Effector memory CD8-positive, alpha-beta T cell (primary cell): ENCODE measurements at places on chromosomes 13 and 19.

- DNase-seq = no peak
Observed at GRCh38 chr13:90713441-90714133, 633.9 kb upstream of the MIR17HG start.

- no peak for DNase-seq
Observed at GRCh38 chr13:83877651-83878355, 4.5 kb downstream of the SLITRK1 start.

GRCh38 chr13:69279213-69279612, 828.4 kb upstream of the ATXN8OS start:
- no peak for DNase-seq

- no peak for DNase-seq
Observed at GRCh38 chr19:17097593-17098126, 22.1 kb downstream of the MYO9B start.

- no peak for DNase-seq
Observed at GRCh38 chr13:98217597-98217996, 40.5 kb upstream of the RNF113B start.

DNA sequence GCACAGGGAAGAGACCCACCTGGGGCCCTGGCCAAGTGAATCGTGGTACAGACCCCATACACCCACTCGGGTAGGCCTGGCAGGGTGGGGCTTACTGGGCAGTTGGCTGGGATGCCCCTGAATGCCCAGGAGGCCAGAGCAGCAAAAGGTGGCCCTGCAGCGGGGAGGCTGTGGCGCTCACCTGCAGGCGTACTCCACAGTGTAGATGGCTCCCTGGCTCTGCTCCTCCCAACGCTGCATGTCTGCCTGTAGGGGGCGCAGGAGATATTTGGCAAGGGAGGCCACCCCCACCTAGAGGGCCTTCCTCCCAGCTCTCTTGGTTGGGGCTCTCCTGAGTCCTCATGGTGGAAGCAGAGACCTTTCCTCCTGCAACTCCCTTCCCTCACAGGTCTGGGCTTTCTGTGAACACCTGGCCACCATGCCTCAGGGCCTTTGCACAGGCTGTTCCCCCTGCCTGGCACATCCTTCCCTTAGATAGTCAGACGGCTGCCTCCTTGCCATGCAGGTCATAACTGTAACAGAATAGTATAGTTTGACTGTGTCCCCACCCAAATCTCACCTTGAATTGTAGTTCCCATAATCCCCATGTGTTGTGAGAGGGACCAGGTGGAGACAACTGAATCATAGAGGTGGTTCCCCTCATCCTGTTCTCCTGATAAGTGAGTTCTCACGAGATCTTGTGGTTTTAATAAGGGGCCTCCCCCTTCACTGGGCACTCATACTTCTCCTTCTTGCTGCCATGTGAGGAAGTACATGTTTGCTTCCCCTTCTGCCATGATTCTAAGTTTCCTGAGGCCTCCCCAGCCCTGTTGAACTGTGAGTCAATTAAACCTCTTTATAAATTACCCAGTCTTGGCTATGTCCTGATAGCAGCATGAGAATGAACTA, 5.9 kb downstream of the BORCS8 start:
- peak; percentile 54 for DNase-seq

- no peak for DNase-seq
Observed at GRCh38 chr19:6042776-6043726, 65.1 kb upstream of the RANBP3 start.

- no peak for DNase-seq
Observed at GRCh38 chr19:14677464-14677863, 2.8 kb upstream of the ADGRE3 start.

DNA sequence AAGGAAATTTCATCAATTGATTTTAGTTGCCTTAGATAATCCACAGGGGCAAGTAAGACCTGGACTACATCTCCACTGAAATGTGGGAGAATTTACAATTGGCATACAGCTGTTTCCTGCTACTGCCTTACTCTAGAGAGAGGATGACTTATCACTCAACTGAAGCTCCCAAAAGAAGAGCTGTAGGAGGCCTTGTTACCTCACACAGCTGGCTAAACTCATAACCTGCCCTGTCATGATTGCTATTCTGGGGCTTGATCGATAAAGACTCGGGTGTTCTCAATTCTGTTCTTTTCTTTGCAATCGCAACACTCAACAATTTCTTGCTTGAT, 1396.4 kb downstream of the EFNB2 start:
- no peak for DNase-seq

DNA sequence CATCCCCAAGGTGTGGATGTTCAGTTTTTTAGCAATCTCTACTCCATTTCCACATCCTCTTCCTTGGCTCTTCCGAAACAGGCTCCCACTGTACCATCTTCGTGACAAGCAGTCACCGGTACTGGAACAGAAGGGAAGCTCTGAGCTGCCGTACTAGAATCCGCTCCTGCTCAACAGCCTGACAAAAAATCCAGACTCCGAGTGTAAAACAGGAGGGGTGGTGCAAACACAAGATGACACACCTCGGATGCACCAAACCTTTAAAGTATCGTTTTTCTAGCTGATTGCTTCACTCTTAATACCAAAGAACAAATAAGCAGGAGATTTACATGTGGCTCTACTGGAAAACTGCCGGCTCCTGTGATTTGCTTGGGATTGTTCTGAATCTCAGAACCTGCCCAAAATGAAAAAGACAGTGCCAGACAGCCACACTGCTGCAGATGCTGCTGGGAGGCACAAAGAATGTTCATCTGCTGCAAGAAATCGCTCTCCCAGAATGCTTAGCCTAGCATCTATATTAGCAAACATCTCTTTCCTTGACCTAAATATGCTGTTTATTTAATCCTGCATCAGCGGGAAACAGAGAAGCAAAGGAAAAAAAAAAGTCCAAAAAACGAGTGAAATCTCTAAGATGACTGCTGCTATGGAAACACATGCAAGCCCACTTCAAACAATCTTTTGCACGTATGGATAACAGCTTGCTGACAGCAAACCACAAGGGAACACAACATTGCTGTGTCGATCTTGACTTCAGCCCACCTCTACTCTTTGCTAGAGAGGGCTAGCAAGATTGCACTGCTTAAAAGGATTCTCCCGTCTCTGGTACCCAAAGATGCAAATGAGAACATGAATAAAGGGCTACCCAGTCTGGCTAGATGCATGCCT, 38.0 kb upstream of the DOCK9 start:
- no peak for DNase-seq

- no peak for DNase-seq
Observed at GRCh38 chr19:42455621-42456081, 12.9 kb upstream of the CXCL17 start.

GRCh38 chr19:34319785-34320184, 45.2 kb upstream of the GPI start:
- DNase-seq = no peak

DNA sequence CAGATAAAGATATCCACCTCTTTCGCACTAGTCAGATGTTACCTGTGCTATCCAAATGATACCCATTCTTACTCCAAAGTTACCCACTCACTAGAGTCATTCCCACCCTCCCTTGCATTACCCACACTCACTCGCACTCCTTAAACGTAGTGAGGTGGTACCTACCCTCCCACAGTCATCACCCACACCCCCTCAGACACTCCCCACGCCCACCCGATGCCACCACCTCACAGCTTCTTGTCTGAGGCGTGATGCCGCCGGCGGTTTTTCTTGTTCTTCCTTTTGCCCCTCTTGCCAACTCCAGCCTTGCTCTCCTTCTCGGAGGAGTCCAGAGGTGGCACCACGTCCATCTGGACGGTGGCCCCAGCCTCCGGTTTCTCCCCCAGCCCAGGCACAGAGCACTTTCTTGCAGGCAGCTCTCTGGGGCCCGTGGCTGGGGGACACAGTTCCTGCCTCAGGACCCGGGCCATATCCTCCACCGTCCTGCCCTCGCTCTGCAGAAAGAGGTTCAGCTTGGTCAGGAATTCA, 1.2 kb downstream of the PNMA8C start:
- DNase-seq = no peak

- DNase-seq = no peak
Observed at GRCh38 chr19:51168564-51169282, 26.6 kb downstream of the SIGLEC7 start.

DNA sequence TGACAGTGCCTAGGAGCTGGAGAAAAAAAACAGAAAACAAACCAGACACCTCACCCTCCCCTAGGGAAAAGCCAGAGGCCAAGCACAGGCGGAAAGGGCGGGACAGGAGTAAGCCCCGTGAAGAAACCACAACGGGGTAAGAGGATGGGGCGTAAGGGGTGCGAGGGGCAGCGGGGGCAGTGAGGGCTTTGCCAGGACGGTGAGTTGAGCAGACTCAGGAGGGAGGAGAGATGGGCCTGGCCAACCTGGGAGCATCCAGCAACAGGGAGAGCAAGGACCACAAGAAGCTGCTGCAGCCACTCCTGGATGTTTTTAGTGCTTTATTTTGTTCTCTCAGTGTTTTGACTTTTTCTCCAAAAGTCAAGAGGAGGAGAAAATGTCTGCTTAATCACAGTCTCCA, 114.1 kb upstream of the SOX1 start:
- DNase-seq = no peak

DNA sequence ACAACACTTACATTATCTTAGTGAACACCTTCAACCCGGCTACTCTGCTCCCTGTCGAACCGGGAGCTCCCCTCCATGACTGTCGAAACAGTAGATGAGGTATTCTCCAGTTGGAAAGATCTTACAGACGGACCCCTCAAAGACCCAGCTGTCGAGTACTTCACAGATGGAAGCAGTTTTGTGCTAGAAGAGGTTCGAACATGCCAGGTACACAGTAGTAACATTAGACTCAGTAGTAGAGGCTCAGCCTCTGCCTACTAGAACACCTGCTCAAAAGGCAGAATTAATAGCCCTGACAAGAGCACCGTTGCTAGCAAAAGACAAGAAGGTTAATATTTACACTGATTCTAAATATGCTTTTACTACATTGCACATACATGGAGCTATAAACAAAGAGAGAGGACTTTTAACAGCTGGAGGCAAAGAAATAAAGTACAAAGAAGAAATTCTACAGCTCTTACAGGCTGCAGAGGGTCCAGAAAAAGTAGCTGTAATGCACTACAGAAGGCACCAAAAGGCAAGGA, 13.6 kb upstream of the SLC15A1 start:
- DNase-seq = no peak

GRCh38 chr13:97235549-97236231, 13.6 kb downstream of the MBNL2 start:
- no peak for DNase-seq

GRCh38 chr19:14889994-14890642, 4.2 kb upstream of the OR7A17 start:
- DNase-seq = no peak

- DNase-seq = no peak
Observed at GRCh38 chr13:95235199-95235756, 66.0 kb downstream of the ABCC4 start.
